Fibroblast of pulmonary artery (primary cell): ENCODE measurements at places on chromosomes 2 and 18.

DNA sequence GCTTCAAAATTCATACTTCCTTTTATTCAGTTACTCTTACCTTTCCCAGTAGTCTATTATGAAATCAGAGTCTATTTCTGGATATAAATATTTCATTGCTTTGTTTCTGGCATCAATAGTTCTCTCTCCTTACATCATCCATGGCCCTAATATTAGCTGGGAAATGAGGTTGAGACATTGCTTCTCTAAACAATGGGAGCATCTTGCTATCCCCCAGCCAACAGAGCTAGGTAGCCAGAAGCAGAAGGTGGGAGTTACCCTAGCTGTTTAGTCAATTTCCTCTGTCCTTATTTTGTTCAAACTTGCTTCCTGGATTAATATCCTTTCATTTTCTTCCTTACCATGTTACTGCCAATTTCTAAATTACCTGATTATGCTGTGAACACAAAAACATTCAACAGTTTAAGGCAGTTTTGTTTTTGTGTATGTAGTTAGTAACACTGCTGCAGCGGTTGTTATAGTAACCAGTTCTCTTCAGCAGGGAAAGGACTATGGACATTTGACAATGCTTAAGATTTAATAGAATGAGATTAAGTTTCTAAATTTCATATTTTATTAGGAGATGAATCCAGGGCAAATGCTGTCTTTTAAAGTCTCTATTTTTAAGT, 160.5 kb upstream of the KCNJ3 start:
- no peak for DNase-seq

DNA sequence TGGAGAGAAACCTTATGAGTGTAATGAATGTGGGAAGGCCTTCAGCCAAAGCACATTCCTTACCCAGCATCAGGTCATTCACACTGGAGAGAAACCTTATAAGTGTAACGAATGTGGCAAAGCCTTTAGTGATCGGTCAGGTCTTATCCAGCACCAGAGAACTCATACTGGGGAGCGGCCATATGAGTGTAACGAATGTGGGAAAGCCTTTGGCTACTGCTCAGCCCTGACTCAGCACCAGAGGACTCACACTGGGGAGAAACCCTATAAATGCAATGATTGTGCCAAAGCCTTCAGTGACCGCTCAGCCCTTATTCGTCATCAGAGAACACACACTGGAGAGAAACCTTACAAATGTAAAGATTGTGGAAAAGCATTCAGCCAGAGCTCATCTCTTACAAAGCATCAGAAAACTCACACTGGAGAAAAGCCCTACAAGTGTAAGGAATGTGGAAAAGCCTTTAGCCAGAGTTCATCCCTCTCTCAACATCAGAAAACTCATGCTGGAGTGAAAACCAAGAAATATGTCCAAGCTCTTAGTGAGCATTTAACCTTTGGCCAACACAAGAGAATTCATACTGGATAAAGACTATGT, 7.8 kb downstream of the ZNF892 start:
- DNase-seq = no peak

- DNase-seq = no peak
Observed at GRCh38 chr2:907706-908105, 42.9 kb upstream of the SNTG2 start.

DNA sequence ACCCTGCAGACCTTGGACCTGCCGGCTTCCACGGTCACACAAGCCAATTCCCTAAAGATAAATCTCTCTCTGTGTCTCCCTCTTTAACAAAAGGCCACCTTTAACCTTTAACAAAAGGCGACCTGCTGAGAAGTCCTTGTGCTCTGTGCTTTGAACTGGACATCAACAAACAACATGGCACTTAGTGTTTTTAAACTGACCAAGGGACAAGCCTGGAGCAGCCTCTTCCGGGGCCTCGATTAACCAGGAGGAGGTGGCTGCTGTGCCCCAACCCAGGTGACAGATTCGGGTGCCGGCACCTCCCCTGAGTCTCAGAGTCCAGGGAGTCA, 135.3 kb downstream of the RTP5 start:
- DNase-seq = no peak

DNA sequence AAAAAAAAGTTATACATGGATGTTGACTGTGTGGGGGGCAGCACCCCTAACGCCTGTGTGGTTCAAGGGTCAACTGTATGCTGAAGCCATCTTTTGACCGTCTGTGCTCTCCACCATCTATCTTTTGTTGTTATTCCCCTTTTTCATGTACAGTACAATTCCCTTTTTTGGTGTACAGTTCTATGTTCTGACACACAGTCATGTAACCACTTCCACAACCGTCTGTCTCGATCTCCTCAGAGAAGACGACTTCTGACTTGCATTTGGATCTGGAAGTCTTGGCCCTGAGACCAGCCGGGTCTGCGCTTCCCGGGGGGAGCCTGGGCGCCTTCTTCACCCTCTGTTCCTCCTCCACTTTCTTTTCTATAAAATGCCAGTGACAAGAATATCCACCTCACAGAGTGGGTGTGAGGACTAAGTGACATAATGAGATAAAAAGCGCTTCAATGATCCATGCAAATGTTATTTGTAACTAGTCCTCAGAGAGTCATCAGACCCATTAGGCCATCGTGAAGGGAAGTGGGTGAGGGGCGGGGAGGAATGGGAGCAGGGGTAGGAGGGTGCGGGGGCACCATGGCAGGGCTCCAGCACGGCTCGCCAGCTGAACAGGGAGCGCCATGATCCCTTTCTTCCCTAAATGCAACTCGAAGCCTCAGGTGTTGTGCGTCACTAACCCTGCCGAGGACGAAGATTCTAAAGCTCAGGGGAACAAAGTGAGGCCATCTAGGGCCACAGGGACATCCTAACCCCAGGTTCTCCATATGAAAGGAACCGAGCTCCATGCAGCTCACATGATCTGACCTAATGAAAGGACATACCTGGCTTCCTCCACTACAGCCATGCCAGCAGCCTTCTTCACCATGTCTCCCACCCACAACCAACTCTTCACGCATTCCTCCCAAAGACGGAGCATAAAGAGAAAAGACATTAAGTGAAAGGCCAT, 16.6 kb downstream of the ADCY3 start:
- DNase-seq = no peak

DNA sequence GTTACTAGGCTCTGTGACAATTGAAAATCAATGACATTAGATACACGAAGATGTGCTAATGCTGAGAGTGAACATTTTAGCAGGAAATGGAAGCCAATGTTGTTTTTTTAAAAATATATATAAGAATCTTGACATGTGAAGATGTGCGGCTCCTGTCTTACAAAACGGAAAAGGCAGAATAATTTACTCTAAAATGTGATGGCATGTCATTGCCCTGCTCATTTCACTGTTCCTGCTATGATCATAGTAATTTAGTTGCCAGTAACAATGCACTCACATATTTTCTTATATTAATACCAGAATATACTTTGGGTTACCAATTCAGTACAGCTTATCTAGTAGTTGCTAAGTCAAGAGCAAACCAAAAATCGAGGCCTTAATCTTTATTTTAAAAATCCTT, 10.3 kb downstream of the EPHA4 start:
- no peak for DNase-seq

DNA sequence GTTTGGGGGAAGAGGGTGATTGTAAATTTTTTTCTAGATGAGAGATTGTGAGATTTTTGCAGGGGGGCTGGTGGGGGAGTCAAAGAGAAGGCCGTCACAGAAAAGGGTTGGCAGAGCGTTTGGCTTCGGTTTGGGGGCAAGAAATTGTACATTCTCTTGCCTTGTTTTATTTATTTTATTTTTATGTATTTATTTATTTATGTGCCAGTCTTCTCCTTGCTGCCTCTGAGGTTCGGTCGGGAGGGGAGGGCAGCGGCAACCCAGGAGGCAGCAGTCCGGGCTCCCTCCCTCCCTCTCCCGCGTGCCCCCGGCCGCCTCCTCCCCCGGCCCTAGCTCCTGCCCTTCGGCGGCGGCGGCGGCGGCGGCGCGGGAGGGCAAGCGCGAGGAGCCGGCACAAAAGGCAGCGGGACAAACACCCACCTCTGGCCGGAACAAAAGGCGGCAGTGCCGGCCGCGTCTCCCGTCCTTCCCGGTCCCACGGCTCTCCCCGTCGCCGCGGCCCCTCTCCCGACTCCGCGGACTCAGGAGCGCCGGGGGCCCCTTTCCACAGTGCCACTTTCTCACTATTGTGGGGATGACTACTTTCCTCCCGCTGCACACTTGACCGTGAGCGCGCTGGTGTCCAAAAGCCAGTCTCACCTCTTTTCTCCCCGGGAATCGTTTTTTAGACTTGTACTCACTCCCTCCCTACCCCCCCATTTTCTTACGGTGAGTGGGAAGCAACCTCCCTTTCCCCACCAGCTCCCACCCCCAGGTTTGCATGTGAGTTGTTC, 1.2 kb downstream of the BCL11A start:
- no peak for DNase-seq
